ENCODE measurements at places on chromosomes 6 and 20.

- DNase-seq = no peak
These were observed 64.3 kb upstream of the TMEM30A start for GRCh38 chr6:75348882-75349261.

DNA sequence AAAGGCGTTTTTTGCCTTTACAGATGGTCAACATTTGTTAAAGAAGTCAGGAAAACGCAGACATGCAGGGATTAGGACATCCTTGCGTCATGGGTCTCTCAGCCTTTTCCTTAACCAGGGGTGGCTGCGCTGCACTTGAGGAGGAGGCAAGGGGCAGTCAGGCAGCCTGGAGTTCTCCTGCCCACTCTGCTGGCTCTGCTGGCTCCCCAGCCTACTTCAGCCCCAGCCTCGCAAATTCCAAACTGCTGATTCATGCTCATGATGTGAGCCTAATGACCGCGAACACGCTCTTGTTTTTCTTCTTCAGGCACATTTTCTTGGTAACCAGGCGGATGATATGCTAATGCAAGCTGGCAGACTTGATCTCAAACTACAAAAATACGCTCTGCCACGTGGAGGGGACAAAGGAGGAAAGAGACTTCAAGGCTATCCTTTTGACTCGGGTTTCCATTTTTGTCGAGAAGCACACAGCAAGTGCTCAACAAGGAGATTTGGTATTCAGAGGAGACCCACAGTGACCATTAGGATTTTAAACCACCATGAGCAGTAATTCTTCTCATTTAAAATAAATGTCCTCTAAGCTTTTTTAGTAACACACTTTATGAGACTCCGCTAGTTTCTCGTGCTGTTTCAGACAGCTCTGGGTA lies 290.3 kb upstream of the STXBP5 start:
- peak; percentile 52 for DNase-seq

DNA sequence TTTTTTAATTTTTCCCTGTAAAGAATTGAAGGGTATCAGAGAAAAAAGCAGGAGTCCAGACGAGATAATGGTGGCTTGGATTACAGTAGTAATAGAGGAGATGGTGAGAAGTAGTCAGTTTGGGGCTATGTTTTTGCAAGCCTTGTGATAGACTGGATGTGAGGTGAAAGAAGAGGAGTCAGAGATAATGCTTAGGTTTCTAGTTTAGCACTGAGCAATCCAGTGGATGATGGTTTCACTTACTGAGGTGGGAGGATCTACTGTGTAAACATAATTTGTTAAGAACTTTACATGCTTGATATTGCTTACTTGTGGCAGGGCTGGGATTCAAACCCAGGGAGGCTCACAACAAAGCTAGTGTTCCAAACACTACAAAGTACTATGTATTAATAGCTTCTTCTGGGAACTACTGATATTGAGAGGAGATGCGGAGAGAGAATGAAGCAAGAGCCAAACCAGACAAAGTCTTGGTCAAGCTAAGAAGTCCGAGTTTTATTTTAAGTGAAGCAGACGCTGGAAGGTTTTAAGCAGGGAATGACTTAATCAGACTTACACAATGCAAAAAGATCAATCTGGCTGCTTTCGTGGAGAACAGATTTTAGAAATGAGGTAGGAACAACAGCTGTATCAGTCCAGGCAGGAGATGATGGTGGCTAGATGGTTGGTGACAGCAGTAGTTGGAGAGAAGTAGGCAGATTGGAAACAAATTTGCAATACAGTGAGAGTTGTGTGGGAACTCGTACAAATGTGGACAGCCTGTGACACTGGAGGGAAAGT lies 58.0 kb downstream of the ZFAND3 start:
- DNase-seq = no peak

- peak; percentile 18 for DNase-seq
These were observed 507.3 kb upstream of the CITED2 start for GRCh38 chr6:139881728-139882211.

DNA sequence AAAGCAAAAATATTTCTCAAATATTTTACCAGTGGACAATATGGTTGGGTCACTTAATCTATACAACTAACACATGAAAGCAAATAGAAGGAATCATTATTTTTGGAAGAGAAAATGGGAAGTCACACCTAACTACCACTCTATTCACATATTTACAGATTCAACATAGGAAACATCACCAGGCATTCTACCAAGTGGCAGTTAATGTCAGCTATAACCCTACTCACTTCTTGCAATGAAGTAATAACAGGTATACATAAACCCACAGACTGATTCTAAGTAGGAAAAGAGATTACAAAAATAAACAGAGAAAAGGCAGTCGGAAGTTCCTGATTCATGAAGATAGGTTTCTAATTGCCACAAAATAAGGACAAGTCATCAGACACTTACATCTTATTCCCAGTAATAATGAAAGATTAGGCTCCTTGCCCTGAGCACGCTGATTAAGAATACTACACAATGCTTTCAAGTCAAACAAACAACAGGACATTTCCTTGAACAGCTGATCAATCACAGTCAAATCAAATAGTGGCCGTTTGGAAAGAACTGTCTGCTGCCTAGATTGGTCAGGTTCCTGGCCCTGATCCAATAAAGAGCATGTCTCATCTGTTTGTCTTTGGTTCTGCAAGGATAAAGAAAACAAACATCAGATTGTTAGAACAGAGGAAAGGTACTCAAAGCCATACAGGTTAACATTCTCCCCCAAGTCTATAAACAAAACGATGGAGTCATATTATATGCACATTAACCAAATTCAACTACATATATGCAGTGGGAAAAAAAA lies 79.2 kb upstream of the PLN start:
- no peak for DNase-seq

GRCh38 chr6:158497620-158498019 lies 62.3 kb upstream of the TMEM181 start:
- no peak for DNase-seq
